GM19239 (cell line): ENCODE measurements at places on chromosomes 12 and 14.

DNA sequence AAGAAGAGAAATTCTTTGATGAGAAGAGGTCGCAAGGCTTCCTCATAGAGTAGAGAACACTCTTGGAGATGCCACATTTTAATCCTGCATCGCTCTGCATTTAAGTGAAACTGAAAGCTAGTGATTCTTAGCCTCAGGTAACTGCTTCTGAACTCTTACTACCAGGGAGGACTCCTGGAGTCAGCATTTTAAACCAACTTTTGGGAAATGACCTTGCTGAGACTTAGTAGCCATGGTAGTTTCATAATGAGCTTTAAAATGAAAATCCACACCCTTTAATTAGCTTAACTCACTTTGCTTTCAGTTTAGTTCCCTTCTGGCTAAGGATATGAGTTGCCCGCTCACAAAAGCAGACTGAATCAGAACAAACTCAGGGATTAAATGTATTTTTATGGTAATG, 80.3 kb downstream of the SYNE2 start:
- no peak for DNase-seq

- no peak for DNase-seq
Observed at GRCh38 chr12:132638541-132639408, 20.2 kb downstream of the P2RX2 start.

DNA sequence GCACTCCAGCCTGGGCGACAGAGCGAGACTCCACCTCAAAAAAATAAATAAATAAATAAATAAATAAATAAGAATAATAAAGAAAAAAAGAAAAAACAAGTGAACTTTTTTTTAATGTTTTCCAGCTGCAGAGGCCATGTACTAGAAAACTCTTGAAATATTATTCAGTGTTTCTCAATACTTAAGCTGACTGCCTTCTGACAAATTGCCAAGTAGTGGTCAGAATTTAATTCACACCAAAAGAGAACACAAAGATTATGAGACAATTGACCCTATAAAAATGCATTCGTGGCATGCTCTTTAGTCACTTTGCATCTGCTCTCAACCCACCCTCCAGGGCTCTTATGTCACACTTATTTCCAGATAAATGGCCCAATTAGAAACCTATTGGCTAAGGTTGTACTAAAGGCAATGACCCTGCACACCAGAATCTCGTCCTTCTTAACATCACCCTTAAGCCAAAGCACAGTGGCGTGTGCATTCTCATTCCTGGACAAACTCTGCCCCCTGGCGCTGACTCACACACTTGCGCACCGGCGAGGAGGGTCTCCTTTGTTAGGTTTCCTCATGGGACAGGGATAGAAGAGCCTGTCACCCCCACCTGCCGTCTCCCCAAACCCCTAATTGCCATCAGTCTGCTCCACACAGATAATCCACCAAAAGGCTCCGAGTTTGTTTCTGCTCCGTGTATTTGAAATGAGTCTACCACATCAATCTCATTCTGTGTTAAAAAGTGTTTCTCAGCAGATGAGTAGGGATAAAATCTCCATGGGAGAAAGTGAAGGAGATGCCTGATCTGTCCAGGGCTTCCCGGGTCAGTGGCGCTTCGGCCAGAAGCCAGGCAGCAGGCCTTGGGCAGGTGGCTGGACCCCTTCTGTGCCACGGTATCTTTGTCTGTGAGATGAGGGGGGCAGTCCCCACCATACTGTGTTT, 73.1 kb upstream of the CEP83 start:
- DNase-seq: peak; percentile 48

- no peak for DNase-seq
Observed at GRCh38 chr12:50538182-50538581, 33.4 kb downstream of the DIP2B start.

DNA sequence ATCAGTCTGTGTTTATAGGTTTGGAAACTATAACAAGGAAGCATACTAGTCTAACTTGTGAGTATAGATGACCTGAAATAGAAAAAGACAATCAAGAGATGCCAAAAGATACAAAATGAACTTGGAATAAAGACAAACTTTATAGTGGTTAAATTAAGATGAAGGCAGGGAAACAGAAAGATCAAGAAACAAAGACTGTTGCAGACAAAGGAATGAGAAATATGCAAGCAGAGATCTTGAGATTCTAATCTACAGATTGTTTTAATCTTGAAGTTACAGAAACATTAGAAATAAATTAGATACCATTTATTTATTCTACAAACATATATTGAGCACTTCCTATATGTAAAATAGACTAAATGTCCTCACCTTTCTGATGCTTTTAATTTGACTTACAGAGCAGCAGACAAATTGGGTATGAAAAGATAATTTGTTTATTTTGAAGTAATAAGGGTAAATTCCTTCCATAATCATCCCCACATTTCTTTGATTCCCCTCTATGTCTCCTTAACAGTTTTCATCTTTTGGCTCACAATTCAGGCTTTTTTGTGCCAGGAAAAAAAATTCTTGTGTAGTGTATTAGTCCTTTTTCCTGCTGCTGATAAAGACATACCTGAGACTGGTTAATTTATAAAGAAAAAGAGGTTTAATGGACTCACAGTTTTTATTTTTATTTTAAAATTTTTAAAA, 134.4 kb downstream of the KITLG start:
- DNase-seq: no peak

DNA sequence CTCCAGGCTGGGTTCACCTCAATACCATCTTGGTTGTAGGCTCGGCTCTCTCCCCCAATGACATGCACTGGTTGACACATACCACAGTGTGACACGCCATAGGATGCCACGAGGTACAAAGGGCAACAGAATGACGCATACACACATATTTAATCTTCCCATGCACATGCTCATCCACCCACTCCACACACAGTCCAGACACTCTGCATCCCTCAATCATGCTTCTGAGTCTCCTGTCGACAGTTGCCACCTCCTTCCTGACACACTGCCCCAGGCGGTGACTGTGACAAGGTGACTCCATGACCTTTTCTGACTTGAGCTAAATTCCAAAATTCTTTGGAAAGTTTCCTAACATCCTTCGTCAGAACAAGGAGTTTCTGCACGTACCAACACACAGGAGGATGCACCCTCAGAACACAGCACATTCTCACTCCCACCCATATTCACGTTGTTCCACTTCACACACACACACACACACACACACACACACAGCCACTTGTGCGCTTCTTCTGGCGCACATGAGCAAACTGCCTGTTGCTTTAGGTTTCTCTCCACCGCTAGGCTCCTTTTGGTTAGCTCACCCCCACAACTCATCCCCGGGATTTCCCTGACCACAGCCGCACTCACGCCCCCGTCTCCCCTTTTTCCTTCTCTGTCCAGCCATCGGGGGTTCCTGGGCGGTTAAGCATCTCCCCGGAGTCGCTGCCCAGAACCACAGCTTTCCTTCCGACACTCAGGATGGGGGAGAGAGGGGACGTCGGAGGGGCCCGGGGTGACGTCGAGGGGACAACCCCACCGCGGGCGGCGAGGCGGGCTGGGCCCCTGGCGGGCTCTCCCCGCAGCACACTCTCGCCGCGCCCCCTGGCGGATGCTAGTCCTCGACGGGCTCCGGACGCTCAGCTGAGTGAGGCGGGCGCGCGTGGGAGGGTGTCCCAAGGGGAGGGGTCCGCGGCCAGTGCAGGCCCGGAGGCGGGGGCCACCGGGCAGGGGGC, 536 bp upstream of the WNT1 start:
- DNase-seq: no peak

DNA sequence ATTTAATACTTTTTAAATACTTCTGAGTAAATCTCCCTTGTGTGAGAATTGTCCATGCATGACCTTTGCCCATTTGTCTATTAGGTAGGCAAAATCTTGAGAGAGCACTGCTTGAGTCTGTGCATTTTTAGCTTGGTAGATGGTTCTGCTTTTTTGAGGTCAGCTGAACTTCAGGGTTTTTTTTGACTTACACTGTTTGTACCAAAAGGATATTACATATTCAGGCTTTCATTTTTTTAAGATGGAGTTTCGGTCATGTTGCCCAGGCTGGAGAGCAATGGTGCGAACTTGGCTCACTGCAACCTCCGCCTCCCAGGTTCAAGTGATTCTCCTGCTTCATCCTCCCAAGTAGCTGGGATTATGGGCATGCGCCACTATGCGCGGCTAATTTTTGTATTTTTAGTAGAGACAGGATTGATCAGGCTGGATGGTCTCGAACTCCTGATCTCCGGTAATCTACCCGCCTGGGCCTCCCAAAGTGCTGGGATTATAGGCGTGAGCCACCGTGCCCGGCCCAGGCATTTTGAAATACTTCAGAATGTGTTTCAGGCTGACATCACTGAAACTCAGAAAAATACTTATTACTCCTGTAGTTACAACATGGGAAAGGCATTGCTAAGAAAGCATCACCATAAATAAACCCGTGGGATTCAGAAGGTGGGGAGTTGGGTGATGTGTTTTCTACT, 11.1 kb downstream of the RASSF3 start:
- peak; percentile 36 for DNase-seq

GRCh38 chr12:76586764-76587395, 27.3 kb upstream of the OSBPL8 start:
- DNase-seq: peak; percentile 7

- DNase-seq: peak; percentile 97
Observed at GRCh38 chr14:73713803-73714655, at the start of gene PNMA1. TSS of gene PNMA1 (minus strand) at chr14:73714384. CDS start at chr14:73713639, 745 bp downstream.

DNA sequence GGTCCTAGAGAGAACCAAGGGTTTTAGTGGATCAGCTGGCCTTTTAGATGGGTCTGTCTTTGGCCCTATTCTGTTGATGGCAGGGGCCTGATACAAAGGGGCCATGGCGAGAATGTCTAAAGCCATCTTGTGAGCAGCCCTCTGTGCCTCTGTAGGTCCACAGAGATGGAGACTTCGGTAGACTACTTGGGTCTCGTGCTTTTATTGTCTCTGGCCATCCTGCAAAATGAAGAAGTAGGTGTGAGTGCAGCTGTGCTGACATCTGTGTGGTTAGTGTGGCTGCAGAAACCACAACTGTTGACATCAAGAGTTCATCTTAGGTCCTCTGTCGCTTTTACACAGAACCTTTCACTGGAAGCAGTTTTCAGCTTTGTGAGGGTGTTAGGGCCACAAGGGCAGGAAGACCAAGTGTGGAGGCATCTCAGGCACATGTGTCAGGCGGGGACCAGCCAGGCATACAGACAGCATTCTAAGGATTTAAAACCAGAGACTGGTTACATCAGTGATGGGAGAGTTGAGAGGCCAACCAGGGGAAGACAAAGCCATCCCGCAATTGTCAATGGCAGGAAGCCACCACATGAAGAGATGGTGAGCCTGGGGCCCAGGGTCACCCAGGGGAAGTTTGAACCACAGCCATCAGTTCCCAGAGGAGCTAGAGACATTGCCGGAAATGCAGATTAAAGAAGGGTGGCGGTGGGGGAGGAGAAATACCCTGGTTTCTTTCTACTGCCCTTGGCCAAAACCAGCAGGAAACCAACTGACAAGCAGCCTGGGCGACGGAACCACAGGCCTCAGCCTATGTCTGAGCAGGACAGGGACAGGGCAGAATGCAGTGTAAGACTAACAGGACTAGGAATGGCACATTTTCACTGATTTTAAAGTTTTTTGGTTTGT, 13.0 kb upstream of the TPCN1 start:
- peak; percentile 72 for DNase-seq

DNA sequence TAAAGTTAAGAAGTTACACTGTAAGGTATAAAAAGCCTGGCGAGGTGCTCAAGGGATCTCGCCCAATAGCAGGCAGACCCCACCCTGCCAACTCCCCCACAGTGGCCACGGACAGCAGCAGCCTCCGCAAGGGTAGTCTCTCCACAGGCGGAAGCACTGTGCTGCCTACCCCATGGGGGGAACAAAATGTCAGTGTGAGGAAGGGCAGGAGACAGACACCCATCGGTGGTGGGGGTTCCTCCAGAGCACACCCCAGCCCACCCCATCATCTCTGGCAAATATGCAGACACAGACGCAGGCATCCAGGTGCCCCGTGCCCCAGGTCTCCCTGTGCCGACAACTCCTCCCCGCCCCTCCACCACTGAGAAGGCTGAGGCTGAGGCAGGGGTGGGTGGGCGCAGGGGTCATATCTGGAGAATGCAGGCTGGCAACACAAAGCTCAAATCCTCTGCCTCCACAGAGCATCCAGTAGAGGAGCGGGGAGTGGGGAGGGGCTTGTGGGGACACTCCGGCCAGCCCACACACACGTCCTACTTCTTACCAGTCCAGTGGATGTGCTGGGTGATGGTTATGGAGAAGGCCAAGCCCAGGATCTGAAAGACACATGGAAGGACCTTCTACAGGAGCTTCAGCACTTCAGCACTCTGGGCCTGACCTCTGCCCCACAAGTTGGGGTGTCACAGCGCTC, 68.3 kb upstream of the DDX11 start:
- DNase-seq: no peak

DNA sequence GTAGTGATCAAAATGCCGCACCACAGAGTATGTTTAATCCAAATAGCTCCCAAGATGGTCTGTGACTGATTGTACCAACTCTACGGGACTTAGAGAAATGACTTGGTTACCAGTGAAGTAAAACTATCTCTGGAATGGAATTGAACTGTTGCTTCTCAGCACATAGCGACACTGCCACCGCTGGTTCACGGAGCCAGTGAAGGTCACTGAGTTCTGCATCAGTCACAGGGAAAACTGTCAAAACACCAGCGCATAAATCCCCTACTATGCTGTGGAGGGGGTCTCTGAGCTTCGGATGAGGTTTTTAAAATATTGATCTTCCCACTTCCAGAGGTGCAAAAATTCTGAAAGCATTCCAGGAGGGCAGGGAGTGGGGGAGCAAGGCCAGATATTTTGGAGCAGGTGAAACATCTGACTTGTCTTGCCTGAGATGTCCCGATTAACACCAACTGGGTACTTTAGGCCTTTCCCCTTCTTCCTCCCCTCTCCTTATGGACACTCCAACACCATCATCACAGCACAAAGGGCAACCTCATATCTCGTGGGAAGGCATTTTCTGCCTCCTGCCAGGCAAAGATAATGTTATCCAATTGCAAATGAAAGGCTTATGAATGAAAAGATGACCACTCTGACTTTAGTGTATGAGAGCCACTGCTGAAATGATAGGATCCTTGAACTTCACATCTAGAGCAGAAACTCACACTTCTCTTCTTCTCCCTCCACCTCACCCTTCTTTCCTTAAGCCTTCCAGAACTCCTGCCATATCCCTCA, 2.0 kb upstream of the PLXNC1 start:
- DNase-seq: no peak

DNA sequence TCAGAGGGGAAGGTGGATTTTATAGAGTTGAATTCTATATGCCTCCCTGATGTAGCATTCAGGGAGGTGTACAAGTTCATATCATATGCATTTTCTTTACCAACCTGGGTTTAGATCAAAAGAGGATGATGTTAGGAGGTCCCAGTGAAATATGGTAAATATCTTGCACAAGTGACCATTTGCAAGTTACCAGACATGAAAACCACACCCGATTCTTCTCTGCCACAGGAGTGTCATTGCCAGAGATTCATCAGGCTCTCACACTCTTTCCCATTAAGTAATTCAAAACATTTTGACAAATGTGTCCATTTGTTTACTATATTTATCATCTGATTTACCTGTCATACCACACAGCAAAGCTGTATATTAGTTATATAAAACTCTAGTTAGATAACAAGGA, 44.0 kb downstream of the VCPKMT start:
- no peak for DNase-seq
